Heart left ventricle (tissue), 16 donors: ENCODE measurements at places on chromosomes 16 and 17. TPM values are rescaled to one million over a fixed set of nuclear protein-coding genes. Genes with fewer than 3 reads are reported as not detected.
A peak's percentile ranks its signal among the peaks of the same experiment; 100 is the strongest.

The PLXDC1 gene
- 13.8 TPM for total RNA-seq

DNA sequence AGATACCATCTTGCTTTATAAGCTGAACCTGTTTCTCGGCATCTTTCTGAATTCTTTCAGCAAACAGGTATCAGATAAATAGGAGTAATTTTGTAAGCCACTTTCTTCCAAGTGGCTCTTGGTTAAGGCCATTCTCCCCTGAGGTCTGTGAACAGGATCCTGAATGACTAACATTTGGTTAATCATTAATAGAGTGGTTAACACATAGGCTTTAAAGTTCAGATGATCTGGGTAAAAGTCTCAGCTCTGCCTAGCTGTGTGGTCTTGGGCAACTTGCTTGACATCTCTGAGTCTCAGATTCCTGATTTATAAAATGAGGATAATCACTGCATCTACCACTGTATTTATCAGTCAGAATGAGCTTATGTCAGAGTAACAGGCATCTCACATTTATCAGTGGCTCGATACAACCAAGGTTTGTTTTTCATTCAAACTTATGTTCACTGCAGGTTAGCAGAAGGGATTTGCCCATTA, 44.4 kb upstream of the ANKFN1 start:
- DNase-seq, result no peak

DNA sequence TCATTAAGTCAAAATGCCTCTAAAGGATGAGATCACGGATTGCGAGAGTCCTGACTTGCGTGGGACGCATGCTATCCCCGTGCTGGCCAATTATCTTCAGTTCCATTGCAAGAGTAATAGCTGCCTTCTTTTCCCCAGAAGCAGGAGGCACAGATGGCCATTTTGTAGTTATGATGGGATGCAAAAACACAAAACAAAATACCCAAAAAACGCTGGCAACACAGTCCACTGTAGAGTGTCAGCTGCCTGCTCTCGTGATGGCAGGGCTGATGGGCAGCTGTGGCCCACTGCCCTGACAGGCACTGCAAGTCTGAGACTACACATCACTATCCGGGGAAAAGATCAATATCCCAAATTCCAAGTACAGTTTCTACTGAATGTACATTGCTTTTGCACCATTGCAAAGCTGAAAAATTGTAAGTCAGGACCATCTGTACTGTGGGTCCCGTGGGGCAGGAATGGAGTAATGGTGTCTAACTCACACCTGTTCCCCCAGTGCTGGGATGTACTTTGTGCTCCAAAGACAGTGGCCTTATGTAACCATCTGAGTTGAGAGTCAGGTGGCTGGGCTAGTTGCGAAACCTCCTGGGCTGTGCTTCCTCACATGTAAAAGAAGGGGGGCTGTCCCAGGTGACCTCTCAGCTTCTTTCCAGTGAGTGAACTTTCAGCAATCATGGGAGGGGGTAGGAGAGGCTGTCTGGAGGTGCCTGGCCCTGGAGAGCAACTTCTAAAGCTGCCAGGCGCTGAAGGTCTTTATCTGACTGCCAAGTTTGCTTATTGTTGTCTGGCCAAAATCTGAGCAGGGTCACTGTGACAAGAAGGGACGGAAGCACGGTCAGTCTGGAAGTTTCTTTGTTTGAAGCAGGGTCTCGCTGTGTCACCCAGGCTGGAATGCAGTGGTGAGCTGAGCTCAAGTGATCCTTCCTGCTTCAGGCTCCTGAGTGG, 4.7 kb downstream of the SLC47A1 start:
- no peak for DNase-seq

The PRSS33 gene
- not detected for total RNA-seq

- DNase-seq, result no peak
Observed at GRCh38 chr16:12195296-12195695, 218.8 kb downstream of the SNX29 start.

The TNFRSF17 gene
- not detected for total RNA-seq

The NRN1L gene
- 2.0 TPM for total RNA-seq

The C16orf92 gene
- not detected for total RNA-seq

GRCh38 chr16:75074920-75075687, 41.5 kb downstream of the LDHD start:
- no peak for DNase-seq

GRCh38 chr17:17109907-17110306, 67.7 kb downstream of the MPRIP start:
- DNase-seq, result no peak

DNA sequence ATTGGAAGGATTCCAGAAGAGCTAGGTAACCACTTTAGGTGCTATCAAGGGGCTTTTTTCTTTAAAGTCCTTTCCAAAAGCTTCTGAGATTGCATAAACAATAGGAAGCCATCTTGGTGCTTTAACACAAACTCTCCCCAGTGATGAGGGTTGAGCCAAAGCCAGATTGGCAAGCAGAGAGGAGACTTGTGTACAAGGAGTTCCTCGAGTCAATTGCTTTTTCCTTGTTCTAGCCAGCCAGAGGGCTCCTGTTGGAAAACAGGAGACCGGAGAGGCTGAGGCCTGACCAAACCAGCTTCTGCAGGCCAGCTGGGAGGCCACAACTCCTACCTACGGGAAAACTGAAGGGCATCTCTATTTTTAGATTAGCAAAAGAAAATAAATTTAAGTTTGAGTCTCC, 46.5 kb downstream of the MAPT start:
- peak; percentile 38 for DNase-seq

The DOC2B gene
- total RNA-seq, result 11.9 TPM

GRCh38 chr17:51685287-51685909, 425.1 kb downstream of the UTP18 start:
- DNase-seq, result no peak

The HSD17B1 gene
- 1.3 TPM for total RNA-seq

DNA sequence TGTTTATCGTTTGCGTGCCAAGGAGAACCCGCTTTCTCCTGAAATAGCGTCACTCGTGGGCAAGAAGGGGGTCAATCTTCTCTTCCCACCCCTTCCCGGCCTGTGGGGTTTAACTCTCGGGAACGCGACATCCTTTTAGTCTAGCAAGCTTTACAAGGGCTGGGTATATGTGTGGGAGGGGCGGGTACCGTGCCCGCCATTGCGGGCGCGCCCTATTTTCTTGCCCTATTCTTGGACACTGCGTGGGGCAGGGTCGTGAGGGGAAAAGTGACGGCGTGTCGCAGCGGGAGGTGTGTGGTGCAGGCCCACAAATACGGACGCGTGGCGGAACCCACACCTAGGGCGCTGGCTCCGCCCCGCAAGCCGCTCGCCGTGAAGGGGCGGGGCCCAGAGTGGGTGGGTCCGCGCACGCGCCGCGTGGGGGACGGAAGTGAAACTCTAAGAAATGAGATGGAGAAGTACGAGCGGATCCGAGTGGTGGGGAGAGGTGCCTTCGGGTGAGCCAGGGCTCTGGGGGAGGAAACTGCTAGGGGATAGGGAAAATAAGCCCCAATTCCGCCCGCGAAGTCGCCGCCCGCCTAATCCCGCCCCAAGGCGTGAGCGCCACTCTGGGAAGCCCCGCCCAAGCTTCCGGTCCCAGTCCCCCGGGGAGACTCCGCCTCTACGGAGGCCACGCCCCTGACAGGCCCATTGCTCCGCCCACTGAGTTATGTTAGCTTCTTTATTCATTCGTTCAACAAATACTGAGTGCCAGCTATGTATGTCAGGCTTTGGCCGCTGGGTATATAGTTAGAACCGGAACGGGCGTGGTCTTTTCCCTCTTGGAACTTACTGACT, at the start of gene NEK8:
TSS of gene NEK8 (plus strand) at position 425 of the 837 bp plus-strand sequence. CDS start at position 451, 26 bp downstream.
- peak; percentile 97 for DNase-seq

GRCh38 chr17:68585643-68586042, 15.5 kb downstream of the FAM20A start:
- no peak for DNase-seq

- no peak for DNase-seq
Observed at GRCh38 chr17:68598545-68598961, 2.6 kb downstream of the FAM20A start.

DNA sequence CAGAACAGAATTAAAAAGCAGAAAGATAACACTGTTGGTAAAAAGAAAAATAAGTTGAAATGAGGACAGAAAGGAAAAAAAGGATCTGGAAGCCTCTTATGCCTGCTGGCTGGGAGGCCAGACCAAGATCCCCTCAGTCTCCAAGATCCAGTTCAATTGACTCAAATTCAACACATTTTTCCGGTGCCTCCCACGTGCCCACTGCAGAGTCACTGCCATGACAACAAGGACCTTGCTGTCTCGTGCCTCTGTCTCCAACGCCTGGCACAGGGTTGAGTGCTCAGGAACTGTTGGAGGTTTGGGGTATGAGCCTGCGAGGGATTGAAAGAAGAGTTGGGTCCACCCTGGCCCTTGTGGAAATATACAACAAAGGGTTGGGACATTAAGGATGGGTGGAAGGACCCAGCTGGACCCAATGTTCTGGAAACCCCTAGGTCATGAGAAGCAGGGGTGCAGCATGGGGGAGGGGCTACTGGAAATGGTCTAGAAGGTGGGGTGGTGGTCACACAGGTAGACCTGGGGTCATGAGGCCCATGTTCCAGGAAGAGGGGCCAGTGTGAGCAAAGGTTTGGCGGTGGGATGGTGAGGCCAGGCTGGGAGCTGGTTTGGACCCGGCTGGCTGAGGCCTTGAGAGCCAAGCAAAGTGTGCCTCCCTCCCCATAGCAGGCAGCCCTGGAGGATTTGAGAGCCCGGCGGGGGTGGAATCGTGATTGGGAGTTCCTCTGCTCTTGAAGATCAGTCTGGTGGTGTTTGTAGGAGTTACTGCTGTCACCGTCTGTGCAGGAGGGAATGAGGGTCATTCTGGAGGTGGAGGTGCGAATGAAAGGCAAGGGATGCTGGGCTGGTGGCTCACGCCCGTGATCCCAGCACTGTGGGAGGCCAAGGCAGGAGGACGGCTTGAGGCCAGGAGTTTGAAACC, 1.3 kb downstream of the IL34 start:
- no peak for DNase-seq

DNA sequence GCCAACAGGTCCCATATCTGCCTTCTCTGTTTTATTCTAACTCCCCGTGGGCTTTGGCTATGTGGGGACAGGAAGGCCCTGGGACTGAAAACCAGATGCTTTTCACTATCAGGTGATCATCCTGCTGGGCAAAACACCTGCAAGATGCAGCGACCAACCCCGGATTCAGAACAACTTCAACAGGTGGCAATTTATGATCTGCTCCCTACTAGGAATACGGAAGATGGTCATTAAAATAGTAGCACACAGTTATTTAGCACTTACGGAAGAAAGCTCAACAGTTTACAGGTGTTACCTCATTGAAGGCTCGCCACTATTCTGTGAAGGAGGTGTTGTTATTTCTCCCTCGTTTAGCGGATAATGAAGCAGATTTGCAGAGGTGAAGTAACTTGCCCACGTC, 7.8 kb upstream of the SLC5A11 start:
- DNase-seq, result no peak
